ENCODE measurements at places on chromosomes 6 and 20. TPM values are rescaled to one million over a fixed set of nuclear protein-coding genes. Genes with fewer than 3 reads are reported as not detected.

B4GALT5 gene
- total RNA-seq, result 44.5 TPM

PAK5 gene
- not detected for total RNA-seq

DTNBP1 gene
- 22.0 TPM for total RNA-seq

SLC26A8 gene
- not detected for total RNA-seq

PRPH2 gene
- total RNA-seq, result not detected

RUNX2 gene
- total RNA-seq, result 31.0 TPM

RAB44 gene
- not detected for total RNA-seq

CMTR1 gene
- 38.1 TPM for total RNA-seq

EDEM2 gene
- total RNA-seq, result 14.0 TPM

ITCH gene
- 41.6 TPM for total RNA-seq

OOEP gene
- not detected for total RNA-seq

RBM12 gene
- 136 TPM for total RNA-seq

IPCEF1 gene
- 7.5 TPM for total RNA-seq

FAM83C gene
- total RNA-seq, result not detected

FABP7 gene
- not detected for total RNA-seq

KCNK5 gene
- total RNA-seq, result 21.3 TPM

THBD gene
- total RNA-seq, result 0.05 TPM

GPR31 gene
- total RNA-seq, result not detected

LTA gene
- total RNA-seq, result 1,296 TPM

SLPI gene
- 0.63 TPM for total RNA-seq

OXT gene
- total RNA-seq, result 0.60 TPM

CGAS gene
- 27.4 TPM for total RNA-seq

GRIK2 gene
- total RNA-seq, result not detected

MYB gene
- total RNA-seq, result 13.9 TPM

GPX6 gene
- total RNA-seq, result not detected

GSS gene
- total RNA-seq, result 56.2 TPM

SLC52A3 gene
- not detected for total RNA-seq

ZNFX1 gene
- 69.2 TPM for total RNA-seq

DEFB132 gene
- not detected for total RNA-seq

CCN6 gene
- total RNA-seq, result 0.43 TPM

C6orf52 gene
- total RNA-seq, result 5.3 TPM

All from activated T-cell treated with anti-CD3 and anti-CD28 coated beads, Interleukin-2, amount 50 U/mL, for 4 hours (primary cell).